ENCODE measurements at places on chromosomes 16 and 17. TPM values are rescaled to one million over a fixed set of nuclear protein-coding genes. Genes with fewer than 3 reads are reported as not detected.

GRCh38 chr16:88731699-88732098 is 25.4 kb downstream of the CTU2 start:
- DNase-seq, result no peak

DNA sequence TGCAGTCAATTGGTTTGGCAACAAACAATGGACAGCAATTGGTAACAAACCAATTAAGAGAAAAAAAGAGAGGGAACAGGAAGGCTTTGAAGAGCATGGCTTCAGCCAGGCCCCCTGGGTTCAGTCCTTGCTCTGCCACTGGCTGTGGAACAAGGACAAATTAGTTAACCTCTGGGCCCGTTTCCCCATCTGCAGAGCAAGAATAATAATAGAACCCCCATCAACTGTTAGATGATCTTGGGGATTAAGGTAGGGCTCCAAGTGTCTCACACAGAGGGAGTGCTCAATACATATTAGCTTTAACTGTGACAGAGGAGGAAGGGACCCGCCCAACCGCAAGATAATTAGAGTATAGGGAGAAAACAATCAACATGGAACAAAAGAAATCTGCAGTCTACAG is 55.2 kb downstream of the PECAM1 start:
- no peak for DNase-seq

GRCh38 chr16:85635545-85636140 is 22.5 kb downstream of the GSE1 start:
- no peak for DNase-seq

C16orf89 gene
- 0.42 TPM for polyA plus RNA-seq

MT1M gene
- polyA plus RNA-seq, result 0.82 TPM

Data from muscle of back (tissue), 13 donors.